Hepatocyte (in vitro differentiated cells): ENCODE measurements at places on chromosomes 1 and 21. TPM values are rescaled to one million over a fixed set of nuclear protein-coding genes. Genes with fewer than 3 reads are reported as not detected.

MROH7 gene
- 0.68 and 0.87 TPM in 2 replicates for total RNA-seq

NR5A2 gene
- total RNA-seq, result 49.6 and 55.5 TPM in 2 replicates

DNA sequence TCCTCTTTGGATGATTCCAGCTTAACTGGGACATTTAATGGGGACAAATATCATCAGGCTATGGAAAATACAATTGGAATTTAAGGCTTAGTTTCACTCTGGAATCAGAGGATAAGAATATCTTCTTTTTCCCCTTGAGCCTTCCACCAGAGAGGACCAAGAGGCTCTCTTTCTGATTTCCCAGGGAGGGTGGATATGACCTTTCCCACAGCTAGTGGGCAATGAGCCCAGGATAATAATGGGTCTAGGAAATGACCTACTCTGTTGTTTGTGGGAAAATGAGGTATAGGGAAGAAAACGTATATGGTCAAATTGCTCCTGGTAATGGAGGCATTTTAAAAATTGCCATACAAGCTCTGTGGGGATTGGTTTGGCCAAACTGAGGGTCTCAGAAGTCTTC lies 1.9 kb downstream of the OR6Y1 start:
- no peak overlapping the region for H3K4me3 ChIP-seq
- DNase-seq, result no peak
- no peaks in the 10 kb centered on the region for H3K36me3 ChIP-seq
- H3K27me3 ChIP-seq, result no peaks in the 10 kb centered on the region

GRCh38 chr1:27724961-27725373 lies 794 bp upstream of the FAM76A start:
- H3K4me1 ChIP-seq, result peaks cover 7% of the 10 kb centered on the region
- no peaks in the 10 kb centered on the region for H3K27me3 ChIP-seq
- DNase-seq, result peak; percentile 11
- no peaks in the 10 kb centered on the region for H3K36me3 ChIP-seq
- peak overlapping the region; percentile 66 for H3K27ac ChIP-seq

DNA sequence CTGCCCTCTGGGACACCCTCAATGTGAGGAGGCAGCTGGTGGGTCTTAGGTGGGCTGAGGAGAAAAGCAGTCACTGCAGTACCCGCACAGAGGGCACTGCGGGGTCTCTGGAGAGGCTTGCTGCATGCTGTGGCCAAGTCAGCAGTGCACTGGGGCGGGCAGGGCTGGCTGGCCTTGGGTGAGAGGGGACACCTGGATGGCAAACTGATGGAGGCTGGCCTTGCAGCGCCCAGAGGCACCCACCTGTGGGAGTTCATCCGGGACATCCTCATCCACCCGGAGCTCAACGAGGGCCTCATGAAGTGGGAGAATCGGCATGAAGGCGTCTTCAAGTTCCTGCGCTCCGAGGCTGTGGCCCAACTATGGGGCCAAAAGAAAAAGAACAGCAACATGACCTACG lies 3.2 kb downstream of the ELF3 start:
- no peak overlapping the region for H3K4me3 ChIP-seq
- DNase-seq, result no peak
- H3K4me1 ChIP-seq, result peaks cover 53% of the 10 kb centered on the region
- peak overlapping the region; percentile 95 for H3K27ac ChIP-seq
- no peaks in the 10 kb centered on the region for H3K27me3 ChIP-seq

DNA sequence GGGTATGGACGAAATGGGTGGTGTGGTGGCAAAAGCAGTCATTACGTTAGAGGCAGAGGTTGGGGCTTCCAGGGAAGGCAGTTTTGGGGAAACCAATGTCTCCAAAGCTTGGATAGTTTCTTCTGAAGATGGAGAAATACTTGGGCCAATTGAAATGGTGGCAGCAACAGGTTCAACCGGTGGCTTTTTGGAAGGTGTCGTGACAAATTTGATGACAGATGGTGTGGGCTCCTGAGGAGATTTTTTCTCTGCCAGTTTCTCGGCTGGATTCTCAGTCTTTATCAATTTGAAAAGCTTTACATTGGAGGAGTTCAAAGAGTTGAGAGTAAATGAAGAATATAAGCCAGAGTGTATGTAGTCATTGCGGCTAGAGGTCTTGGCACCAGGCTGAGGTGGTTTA lies 11.5 kb downstream of the ELK4 start:
- no peak for DNase-seq
- no peaks in the 10 kb centered on the region for H3K36me3 ChIP-seq
- no peak overlapping the region for H3K4me3 ChIP-seq
- H3K27me3 ChIP-seq, result no peaks in the 10 kb centered on the region

FYB2 gene
- total RNA-seq, result 15.3 and 15.5 TPM in 2 replicates

GRCh38 chr1:221777431-221778072 lies 35.7 kb upstream of the DUSP10 start:
- no peak for DNase-seq
- peaks cover 21% of the 10 kb centered on the region for H3K27me3 ChIP-seq
- H3K36me3 ChIP-seq, result no peaks in the 10 kb centered on the region
- H3K27ac ChIP-seq, result no peak overlapping the region
- no peaks in the 10 kb centered on the region for H3K4me1 ChIP-seq
- no peak overlapping the region for H3K4me3 ChIP-seq

CFHR3 gene
- 1.7 and 1.8 TPM in 2 replicates for total RNA-seq

DNA sequence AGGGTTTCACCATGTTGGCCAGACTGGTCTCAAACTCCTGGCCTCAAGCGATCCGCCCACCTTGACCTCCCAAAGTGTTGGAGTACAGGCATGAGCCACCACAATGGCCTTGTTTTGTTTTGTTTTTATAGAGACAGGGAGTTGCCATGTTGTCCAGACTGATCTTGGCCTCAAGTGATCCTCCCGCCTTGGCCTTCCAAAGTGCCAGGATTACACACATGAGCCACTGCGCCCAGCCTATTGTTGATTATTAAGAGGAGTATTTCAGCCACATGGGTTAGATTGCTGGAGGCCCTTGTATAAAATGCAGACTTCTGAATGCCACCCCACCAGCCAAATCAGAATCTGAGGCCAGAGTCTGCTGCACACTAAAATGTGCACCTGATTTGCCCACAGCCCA lies 57.2 kb upstream of the ANGPTL1 start:
- H3K4me1 ChIP-seq, result peaks cover 8% of the 10 kb centered on the region
- no peak overlapping the region for H3K27ac ChIP-seq
- no peaks in the 10 kb centered on the region for H3K36me3 ChIP-seq
- DNase-seq, result no peak

DNA sequence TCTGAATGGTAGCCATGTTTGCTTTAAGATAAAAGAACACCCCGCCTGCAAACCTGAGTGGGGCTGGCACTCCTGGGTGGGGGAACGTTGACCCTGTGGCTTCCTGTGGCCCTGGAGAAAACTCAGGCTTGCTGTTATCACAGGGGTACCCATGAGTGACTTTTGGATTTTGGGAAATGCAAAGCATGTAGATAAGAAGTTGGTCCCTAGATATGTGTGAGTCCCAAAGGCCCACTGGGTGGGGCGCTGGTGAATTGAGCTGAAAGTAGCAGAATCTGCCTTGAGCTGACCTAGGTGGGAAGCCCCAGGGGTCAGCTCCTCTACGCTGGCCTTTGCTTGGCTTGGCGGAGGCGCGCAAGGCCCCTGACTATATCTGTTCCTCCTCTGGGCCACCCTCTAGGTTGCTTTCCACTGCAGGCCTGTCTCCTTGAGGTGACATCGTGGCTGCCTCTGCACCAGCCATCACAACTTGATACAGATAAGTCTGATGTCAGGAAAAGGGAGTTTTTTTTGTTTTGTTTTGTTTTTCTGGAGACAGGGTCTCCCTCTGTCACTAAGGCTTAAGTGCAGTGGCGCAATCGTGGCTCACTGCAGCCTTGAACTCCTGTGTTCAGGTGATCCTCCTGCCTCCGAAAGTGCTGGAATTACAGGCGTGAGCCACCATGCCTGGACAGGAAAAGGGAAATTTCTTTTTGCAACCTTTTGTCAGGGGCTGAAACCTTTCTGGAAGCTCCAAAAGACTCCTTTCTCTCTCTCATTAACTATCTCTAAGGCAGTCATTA lies 72.2 kb downstream of the AGPAT3 start:
- H3K4me3 ChIP-seq, result no peak overlapping the region
- no peaks in the 10 kb centered on the region for H3K36me3 ChIP-seq
- DNase-seq, result no peak
- H3K27ac ChIP-seq, result no peak overlapping the region
- H3K27me3 ChIP-seq, result no peaks in the 10 kb centered on the region

DNA sequence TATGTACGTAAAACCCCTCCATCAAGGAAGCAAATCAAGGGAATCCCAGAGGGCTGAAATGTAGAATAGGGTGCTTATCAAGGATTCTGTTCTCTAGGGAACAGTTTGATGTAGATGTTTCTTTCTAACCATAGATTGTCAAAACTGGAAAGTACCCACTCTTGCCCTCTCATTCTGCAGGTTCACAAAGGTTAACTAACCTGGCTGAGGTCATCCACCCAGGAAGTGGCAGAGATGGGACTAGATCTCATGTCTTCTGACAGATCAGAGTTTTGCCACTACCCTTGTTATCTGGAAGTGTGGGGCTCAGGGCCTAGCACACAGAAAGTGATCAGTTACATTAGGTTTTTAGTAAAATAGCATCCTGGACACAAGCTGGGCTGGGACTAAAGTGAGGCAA lies 47.4 kb downstream of the GFI1 start:
- no peaks in the 10 kb centered on the region for H3K36me3 ChIP-seq
- no peaks in the 10 kb centered on the region for H3K4me1 ChIP-seq
- no peak overlapping the region for H3K4me3 ChIP-seq

ADAM30 gene
- not detected in 2 replicates for total RNA-seq

- H3K27me3 ChIP-seq, result no peaks in the 10 kb centered on the region
- H3K36me3 ChIP-seq, result no peaks in the 10 kb centered on the region
- peak overlapping the region; percentile 55 for H3K27ac ChIP-seq
- H3K4me3 ChIP-seq, result peak overlapping the region; percentile 38
- DNase-seq, result peak; percentile 61
Observed at GRCh38 chr1:100721526-100722207, 2.1 kb downstream of the VCAM1 start.

GRCh38 chr1:37792943-37793686 lies 532 bp upstream of the MANEAL start:
- no peak overlapping the region for H3K4me3 ChIP-seq
- DNase-seq, result no peak
- peaks cover 4% of the 10 kb centered on the region for H3K4me1 ChIP-seq
- no peaks in the 10 kb centered on the region for H3K36me3 ChIP-seq

DNA sequence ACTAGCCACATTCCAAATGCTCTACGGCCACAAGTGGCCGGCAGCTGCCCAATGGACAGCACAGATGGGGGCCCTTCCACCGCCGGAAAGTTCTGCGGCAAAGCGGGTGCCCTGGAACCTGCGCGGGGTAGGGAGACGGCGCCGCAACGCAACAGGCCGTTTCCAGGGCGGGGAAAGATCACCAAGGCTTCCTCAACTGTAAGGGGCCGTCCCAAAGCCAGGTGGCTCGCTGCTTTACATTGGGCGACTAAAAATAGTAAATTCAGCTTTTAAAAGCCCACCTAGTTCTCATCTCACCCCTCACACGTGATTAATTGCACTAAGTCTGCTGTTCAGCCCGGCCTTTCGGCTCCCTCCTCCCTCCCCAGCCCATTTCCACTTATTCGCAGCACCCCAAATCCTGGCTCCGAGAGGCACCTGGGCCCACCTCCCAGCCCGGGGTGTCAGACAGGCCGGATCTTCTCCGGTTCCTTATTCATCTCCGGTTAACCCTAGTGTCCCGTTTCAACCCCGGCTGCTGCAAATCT lies 643 bp downstream of the CFAP298 start:
- H3K36me3 ChIP-seq, result no peaks in the 10 kb centered on the region
- H3K4me1 ChIP-seq, result peaks cover 13% of the 10 kb centered on the region
- peak; percentile 39 for DNase-seq
- peak overlapping the region; percentile 83 for H3K4me3 ChIP-seq
- no peaks in the 10 kb centered on the region for H3K27me3 ChIP-seq
- peak overlapping the region; percentile 96 for H3K27ac ChIP-seq

MATN1 gene
- 0.47 and 2.0 TPM in 2 replicates for total RNA-seq

GRCh38 chr1:117013309-117013858 lies 11.8 kb downstream of the CD101 start:
- H3K27me3 ChIP-seq, result no peaks in the 10 kb centered on the region
- H3K4me3 ChIP-seq, result no peak overlapping the region
- H3K27ac ChIP-seq, result no peak overlapping the region
- H3K36me3 ChIP-seq, result no peaks in the 10 kb centered on the region
- no peak for DNase-seq

GRCh38 chr1:229142471-229142870 lies 128.4 kb upstream of the RAB4A start:
- peaks cover 13% of the 10 kb centered on the region for H3K4me1 ChIP-seq
- H3K4me3 ChIP-seq, result no peak overlapping the region
- DNase-seq, result peak; percentile 31
- no peaks in the 10 kb centered on the region for H3K27me3 ChIP-seq
- H3K36me3 ChIP-seq, result no peaks in the 10 kb centered on the region

KRTAP6-2 gene
- not detected in 2 replicates for total RNA-seq

MMP23B gene
- 48.0 and 73.4 TPM in 2 replicates for total RNA-seq

ETNK2 gene
- 51.1 and 59.4 TPM in 2 replicates for total RNA-seq

GLRX2 gene
- 7.8 and 20.4 TPM in 2 replicates for total RNA-seq

GRCh38 chr1:62687421-62687902 lies 724 bp downstream of the DOCK7 start:
- peak overlapping the region; percentile 96 for H3K27ac ChIP-seq
- DNase-seq, result peak; percentile 58
- peak overlapping the region; percentile 84 for H3K4me3 ChIP-seq
- no peaks in the 10 kb centered on the region for H3K36me3 ChIP-seq

KRTAP12-3 gene
- not detected in 2 replicates for total RNA-seq

DNA sequence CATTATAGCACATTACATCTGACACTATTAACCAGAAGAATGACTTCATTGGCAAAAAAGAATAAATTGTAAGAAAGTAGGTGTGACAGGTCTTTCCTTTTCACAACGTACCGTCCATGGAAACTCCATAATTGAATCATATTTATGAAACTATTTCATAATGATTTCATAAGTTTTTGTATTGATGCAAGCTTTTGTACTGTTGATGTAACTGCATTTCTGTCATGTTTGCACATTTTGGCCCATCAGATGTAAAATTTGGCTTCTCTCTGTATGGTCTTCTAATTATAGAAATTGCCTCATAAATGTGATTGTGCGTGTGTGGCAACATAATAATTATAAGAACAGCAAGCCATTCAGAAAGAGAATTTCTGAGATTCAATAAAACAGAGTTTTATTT lies 180.7 kb upstream of the ZNHIT6 start:
- H3K27ac ChIP-seq, result no peak overlapping the region
- H3K4me3 ChIP-seq, result no peak overlapping the region
- H3K27me3 ChIP-seq, result no peaks in the 10 kb centered on the region
- no peaks in the 10 kb centered on the region for H3K4me1 ChIP-seq
- DNase-seq, result no peak

DNA sequence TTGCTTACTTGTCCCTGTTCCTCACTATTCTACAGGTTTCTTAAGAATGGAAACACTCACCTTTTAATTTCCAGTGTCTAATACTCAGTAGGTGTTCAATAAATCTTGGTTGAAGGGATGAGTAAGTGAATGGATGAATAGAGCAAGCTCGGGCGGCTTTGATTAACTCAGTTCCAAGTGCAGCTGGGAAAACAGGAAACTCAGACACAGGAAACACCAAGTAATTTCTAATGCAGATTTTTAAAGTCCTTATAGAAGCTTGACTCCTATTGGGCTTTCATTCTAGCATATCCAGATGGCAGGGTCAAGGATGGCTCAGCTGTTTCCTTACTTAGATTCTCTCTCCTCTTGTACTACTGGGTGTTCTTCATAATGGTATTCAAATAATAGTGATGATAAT lies 14.0 kb downstream of the CAMK1G start:
- no peak for DNase-seq
- H3K4me1 ChIP-seq, result no peaks in the 10 kb centered on the region
- H3K27ac ChIP-seq, result no peak overlapping the region
- no peak overlapping the region for H3K4me3 ChIP-seq

GRCh38 chr21:43338951-43339350 lies 88.0 kb downstream of the SIK1 start:
- H3K4me1 ChIP-seq, result peaks cover 33% of the 10 kb centered on the region
- no peak for DNase-seq
- no peaks in the 10 kb centered on the region for H3K36me3 ChIP-seq
- H3K27ac ChIP-seq, result no peak overlapping the region
- no peaks in the 10 kb centered on the region for H3K27me3 ChIP-seq

RGS1 gene
- total RNA-seq, result 4.8 and 9.8 TPM in 2 replicates
